ENCODE measurements at places on chromosomes 5 and 9.

DNA sequence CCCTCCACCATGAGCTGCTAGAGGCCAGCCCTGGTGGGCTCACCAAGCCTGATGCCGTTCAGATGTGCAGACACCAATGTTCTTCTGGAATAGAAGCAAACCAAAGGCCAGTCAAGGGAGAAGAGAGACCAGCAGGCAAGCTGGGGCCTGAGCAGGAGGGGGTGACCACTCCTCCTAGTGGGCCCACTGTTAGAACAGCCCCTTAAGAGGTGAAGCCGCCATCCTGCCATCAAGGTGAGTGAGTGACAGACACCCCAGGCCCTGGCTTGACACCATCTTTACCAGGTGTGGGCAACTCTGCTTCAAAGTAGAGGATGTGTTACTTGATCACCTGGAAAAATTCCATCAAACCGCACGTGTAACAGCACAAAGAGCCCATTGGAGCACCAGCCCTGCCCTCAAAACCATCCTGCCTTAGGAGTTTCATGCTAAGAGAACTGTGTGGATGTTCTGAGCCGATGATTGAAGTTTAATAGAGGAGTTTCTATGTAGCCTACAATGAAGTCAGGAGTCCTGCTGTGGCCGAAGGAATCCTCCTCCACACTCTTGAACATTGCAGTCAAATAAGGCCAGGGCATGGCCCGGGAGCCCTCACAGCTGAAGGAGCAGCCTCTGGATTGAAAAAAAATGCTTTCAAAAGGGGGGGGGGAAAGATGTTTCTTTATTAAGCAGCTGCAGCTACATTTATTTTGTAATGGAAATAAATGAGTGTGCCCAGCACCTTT is 20.8 kb downstream of the AMBP start:
- no peak for DNase-seq

- no peak for DNase-seq
Observed at GRCh38 chr9:31839273-31839672, 545.2 kb upstream of the ACO1 start.

GRCh38 chr9:17135295-17136160 is 688 bp downstream of the CNTLN start:
- DNase-seq: peak; percentile 20

- DNase-seq: no peak
Observed at GRCh38 chr5:112002376-112002775, 245.4 kb upstream of the NREP start.

DNA sequence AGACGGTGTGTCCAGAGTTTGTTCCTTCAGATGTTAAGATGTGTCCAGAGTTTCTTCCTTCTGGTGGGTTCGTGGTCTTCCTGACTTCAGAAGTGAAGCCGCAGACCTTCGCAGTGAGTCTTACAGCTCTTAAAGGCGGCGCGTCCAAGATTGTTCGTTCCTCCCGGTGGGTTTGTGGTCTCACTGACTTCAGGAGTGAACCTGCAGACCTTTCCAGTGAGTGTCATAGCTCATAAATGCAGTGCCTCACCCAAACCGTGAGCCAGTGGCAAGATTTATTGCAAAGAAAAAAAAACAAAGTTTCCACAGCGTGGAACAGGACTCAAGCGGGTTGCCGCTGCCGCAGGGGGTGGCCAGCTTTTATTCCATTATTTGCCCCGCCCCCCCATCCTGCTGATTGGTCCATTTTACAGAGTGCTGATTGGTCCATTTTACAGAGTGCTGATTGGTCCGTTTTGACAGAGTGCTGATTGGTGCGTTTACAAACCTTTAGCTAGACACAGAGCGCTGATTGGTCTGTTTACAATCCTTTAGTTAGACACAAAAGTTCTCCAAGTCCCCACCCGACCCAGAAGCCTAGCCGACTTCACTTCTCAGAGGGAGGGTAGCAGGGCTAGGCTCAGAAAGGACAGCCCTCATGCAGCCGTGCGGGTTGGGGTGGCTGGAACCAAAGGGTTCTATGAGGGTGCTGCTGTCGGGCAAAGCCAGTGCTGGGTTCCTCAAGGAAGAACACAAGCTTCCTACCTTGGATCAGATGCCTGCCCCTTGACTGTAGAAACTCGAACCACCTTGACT is 9.1 kb upstream of the RNF130 start:
- no peak for DNase-seq

- DNase-seq: no peak
Observed at GRCh38 chr9:32339424-32339823, 45.0 kb upstream of the ACO1 start.

Data from HuH-7.5 (cell line).